ENCODE measurements at places on chromosomes 3 and 15. TPM values are rescaled to one million over a fixed set of nuclear protein-coding genes. Genes with fewer than 3 reads are reported as not detected.
A peak's percentile ranks its signal among the peaks of the same experiment; 100 is the strongest.

DNA sequence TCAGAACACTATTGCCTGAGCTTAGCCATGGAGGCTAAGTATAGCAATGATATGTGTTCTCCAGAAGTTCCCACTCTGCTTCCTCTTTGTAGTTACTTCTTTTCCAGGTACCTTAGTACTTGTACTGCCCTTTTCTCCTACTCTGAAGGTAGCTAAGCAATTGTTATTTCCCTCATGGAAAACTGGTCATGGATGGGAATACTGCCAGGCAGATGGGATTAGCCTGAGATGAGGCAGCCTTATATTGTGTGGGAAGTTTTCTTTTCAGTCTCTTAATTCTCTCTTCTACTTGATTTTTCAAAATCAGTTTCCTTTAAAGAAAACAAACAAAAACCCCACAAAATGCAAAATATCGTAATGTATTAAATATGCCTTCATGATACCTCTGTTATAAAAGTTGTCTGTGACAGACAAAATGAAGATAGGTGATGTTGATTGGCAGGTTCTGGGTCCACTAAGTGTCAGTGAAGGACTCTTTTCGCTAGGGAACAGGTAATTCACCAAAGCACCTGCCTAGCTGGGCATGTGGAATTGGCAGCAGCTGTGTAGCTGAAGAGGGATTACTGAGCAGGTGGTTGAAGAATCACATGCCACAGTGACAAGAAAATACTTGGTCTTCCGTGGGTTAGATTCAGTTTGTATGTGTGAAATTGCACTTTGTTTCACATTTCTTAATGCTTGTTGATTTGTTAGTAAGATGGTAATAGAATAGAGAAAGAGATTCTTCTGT, 4.1 kb downstream of the ZNF609 start:
- no peaks in the 10 kb centered on the region for H3K27me3 ChIP-seq
- no peak overlapping the region for H3K4me3 ChIP-seq
- H3K4me1 ChIP-seq = peaks cover 23% of the 10 kb centered on the region

DNA sequence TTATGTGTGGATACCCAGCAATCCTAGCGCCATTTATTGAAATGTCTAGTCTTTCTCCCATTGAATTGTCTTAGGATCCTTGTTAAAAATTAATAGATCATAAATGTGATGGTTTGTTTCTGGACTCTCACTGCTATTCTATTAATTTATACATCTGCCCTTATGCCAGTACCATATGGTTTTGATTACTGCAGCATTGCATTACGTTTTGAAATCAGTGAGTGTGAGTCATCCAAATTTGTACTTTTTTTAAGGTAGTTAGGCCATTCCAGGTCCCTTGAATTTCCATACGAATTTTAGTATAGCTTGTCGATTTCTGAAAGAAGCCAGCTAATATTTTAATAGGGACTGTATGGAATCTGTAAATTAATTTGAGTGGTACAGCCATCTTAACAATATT, 648.6 kb upstream of the ZNF385D start:
- H3K4me3 ChIP-seq = no peak overlapping the region
- H3K27ac ChIP-seq = no peak overlapping the region
- H3K27me3 ChIP-seq = no peaks in the 10 kb centered on the region
- DNase-seq = no peak
- H3K4me1 ChIP-seq = peaks cover 5% of the 10 kb centered on the region

- H3K4me1 ChIP-seq = no peaks in the 10 kb centered on the region
- H3K36me3 ChIP-seq = no peaks in the 10 kb centered on the region
- DNase-seq = peak; percentile 55
- no peak overlapping the region for H3K4me3 ChIP-seq
- H3K27ac ChIP-seq = no peak overlapping the region
These were observed 34.8 kb upstream of the DCP1A start for GRCh38 chr3:53382106-53382505.

DNA sequence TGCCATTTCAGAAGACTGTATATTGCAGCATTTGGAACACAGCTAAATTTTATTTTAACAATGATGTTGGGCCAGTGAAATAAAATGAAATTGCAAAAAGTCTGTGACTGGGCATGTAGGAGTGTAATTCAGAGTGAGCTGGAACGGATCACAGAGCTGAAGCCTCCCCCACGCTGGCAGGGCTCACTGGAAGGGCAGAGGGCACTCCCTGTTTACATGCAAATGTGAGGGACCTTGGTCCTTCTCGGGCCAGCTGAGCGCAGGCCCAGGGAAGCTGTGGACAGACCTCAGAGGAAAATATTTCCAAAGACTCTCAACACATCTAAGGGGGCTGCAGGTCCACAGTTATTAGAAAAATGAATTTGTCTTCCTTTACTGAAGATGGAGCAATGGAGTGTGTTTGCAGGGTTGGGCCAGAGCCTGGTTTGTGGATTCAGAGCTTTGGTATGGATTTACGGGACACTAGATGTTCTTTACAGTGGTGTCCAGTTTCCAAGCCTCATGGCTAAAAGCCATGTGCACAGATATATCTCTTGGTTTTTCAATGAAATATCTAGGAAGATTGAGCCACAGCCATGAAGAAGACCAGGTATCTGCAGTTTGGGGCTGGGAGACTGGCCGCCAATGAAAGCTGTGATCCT, 32.0 kb downstream of the TRPM1 start:
- no peak overlapping the region for H3K27ac ChIP-seq
- peak; percentile 21 for DNase-seq
- H3K36me3 ChIP-seq = no peaks in the 10 kb centered on the region

DNA sequence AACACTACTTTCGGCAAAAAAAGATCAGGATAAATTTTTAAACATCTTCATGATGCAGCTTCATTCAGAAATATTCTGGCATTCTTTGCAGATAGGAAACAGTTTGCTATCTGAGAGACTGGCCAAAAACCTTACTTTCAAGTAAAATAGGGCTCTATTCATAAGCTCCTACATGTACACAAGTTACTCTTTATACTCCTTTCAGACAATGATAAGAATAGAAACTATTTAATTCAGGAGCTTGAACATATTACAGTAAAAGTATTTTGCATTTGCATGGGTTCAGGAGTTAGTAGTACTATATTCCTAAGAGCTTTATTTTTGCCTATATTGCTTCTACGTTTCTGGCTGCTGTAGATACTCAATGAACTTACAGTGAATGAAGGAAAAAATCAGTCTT, 70.5 kb downstream of the PLOD2 start:
- no peak overlapping the region for H3K4me3 ChIP-seq
- H3K27ac ChIP-seq = no peak overlapping the region
- no peaks in the 10 kb centered on the region for H3K27me3 ChIP-seq
- 0 out of 2 replicates have a peak, but pooled peaks cover 4% of the 10 kb centered on the region for H3K4me1 ChIP-seq
- DNase-seq = no peak

DNA sequence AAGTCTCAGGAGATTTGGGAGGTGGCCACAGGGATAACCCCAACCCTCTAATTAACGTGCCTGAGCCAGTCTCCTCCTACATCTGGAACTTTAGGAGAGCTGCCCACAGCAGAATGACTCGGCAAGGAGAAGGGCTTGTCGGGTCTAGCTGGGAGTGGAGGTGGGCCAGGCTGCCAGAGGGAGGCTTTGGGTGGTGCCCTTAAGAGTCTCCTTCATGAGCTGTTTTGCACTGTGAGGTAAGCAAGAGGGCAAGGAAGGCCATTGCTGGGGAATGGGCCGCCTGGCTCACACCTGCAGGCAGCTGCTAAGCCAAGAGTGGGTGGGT, 3.6 kb upstream of the TNK2 start:
- no peaks in the 10 kb centered on the region for H3K36me3 ChIP-seq
- no peaks in the 10 kb centered on the region for H3K27me3 ChIP-seq
- H3K4me1 ChIP-seq = peaks cover 52% of the 10 kb centered on the region
- DNase-seq = peak; percentile 29

GRCh38 chr3:153783106-153783505, 338.1 kb upstream of the ARHGEF26 start:
- H3K27ac ChIP-seq = no peak overlapping the region
- DNase-seq = no peak
- no peak overlapping the region for H3K4me3 ChIP-seq
- H3K27me3 ChIP-seq = no peaks in the 10 kb centered on the region
- no peaks in the 10 kb centered on the region for H3K4me1 ChIP-seq

DNA sequence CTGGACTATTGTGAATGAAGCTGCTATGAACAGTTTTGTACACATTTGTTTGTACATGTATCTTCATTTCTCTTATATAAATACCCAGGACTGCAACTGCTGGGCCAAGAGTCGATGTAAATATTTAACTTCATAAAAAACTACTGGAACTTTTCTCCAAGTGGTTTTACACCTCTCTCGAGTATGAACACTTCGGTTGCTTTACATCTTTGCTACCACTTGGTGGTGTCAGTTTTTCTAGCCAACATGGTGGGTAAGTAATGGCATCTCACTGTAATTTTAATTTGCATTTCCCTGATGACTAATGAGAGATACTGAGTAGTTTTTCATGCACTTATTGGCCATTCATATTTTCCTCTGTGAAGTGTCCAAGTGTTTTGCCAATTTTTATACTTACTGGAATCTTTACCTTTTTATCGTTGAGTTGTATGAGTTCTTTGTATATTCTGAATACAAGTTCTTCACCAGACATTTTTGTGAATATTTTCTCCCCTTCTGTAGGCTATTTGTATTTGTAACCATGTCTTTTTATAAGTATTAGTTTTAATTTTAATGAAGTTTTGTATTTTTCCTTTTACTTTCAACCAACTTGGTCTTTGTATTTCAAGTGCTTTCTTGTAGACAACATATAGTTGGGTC, 44.4 kb downstream of the PCOLCE2 start:
- H3K4me3 ChIP-seq = no peak overlapping the region
- peak; percentile 66 for DNase-seq
- no peak overlapping the region for H3K27ac ChIP-seq
- H3K36me3 ChIP-seq = no peaks in the 10 kb centered on the region
- H3K27me3 ChIP-seq = no peaks in the 10 kb centered on the region
- H3K4me1 ChIP-seq = peaks cover 5% of the 10 kb centered on the region

DNA sequence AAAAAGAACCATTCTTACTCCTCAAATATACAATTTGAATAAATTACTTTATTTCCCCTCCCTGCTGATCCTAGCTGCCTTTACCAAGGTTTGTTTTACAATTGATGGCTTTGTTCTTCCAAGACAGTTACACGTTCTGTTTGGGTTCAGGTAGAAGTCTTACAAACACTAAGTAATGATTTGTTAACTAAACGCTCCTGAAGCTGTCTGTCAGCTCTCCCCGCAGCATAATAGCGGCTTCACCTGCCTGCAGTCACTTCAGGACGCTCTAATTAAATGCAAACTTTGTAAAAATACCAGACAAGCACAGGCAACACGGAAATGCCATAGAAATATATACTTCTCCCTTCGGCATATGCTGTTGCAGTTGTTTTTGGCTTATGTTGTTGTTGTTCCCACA, 176.4 kb upstream of the MDFIC2 start:
- no peak overlapping the region for H3K27ac ChIP-seq
- H3K27me3 ChIP-seq = peaks cover 26% of the 10 kb centered on the region
- no peaks in the 10 kb centered on the region for H3K36me3 ChIP-seq
- no peak for DNase-seq
- H3K4me1 ChIP-seq = no peaks in the 10 kb centered on the region

GRCh38 chr15:96521386-96521785, 190.9 kb downstream of the NR2F2 start:
- H3K27ac ChIP-seq = no peak overlapping the region
- H3K4me1 ChIP-seq = no peaks in the 10 kb centered on the region
- H3K4me3 ChIP-seq = no peak overlapping the region
- DNase-seq = no peak
- peaks cover 26% of the 10 kb centered on the region for H3K27me3 ChIP-seq
- H3K36me3 ChIP-seq = no peaks in the 10 kb centered on the region

DNA sequence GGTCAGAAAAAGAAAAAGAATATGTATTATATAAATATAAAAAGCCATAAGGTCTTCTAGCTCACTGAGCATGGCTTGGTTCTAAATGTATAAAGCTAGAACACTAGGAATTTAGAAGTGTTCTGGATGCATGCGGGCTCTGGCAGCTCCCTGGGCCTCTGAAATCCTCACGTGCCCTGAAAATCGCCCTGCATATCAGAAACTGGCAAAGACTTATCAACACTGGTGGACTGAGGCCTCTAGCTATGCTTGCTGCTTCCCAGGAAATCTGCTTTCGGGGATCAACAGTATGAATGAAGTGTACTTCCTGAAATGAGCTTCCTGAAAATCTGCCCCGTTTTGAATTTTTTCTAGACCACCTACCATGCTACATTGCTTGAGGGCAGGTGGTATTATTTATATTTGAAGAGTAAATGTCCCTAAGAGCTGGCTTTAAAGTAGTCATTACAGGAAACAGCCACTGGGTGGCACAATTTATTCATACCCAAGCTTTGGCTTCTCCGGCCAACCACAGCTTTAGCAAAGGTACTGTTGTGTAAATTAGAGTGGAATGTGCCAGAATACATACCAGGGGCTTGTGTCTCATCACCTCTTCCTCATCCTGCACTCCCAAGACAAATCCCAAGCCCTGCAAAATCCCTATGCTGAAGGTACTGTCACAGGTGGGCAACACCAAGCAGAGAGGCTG, 17.7 kb downstream of the CRTAP start:
- DNase-seq = peak; percentile 85
- H3K27me3 ChIP-seq = no peaks in the 10 kb centered on the region
- H3K36me3 ChIP-seq = peaks cover 61% of the 10 kb centered on the region
- no peak overlapping the region for H3K27ac ChIP-seq

AZI2 gene
- 36.3 TPM for total RNA-seq

MEX3B gene
- 0.58 TPM for total RNA-seq

TUSC2 gene
- total RNA-seq = 156 TPM

MINAR1 gene
- 0.63 TPM for total RNA-seq

ABI3BP gene
- 31.6 TPM for total RNA-seq

SENP5 gene
- 31.4 TPM for total RNA-seq

PRICKLE2 gene
- 0.46 TPM for total RNA-seq

IQCF5 gene
- total RNA-seq = not detected

AGTR1 gene
- 0.15 TPM for total RNA-seq

HCLS1 gene
- 3.7 TPM for total RNA-seq

PRR20G gene
- total RNA-seq = not detected

All from PC-3 (cell line).